Activated CD4-positive, alpha-beta T cell treated with anti-CD3 and anti-CD28 coated beads, Interleukin-2, amount 50 U/mL, for 16 hours (primary cell): ENCODE measurements at places on chromosomes 6 and 20.
A peak's percentile ranks its signal among the peaks of the same experiment; 100 is the strongest.

GRCh38 chr6:17847203-17847760 lies 140.2 kb downstream of the KIF13A start:
- no peak for DNase-seq

GRCh38 chr6:129750360-129750759 lies 40.4 kb upstream of the ARHGAP18 start:
- no peak for DNase-seq

DNA sequence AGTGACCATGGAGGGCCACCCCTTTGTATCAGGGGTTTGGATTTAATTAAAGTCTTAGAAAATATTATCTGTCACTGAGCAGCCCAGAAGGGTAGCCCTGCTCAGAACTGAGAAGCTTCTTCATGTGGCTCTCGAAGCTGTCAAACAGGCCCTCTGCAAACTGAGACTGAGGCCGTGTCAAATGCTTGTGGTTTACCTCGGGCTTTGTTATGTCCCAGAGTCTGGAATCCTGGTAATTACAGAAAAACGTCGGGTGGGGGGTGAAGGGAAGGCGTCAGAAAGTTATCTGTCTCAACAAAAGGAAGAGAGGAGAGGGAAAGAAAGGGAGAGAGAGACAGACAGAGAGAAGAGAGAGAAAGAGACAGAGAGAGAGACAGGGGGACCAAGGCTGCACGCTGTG lies 200.8 kb downstream of the BMP7 start:
- no peak for DNase-seq

GRCh38 chr20:2285613-2286012 lies 10.2 kb upstream of the TGM3 start:
- no peak for DNase-seq

DNA sequence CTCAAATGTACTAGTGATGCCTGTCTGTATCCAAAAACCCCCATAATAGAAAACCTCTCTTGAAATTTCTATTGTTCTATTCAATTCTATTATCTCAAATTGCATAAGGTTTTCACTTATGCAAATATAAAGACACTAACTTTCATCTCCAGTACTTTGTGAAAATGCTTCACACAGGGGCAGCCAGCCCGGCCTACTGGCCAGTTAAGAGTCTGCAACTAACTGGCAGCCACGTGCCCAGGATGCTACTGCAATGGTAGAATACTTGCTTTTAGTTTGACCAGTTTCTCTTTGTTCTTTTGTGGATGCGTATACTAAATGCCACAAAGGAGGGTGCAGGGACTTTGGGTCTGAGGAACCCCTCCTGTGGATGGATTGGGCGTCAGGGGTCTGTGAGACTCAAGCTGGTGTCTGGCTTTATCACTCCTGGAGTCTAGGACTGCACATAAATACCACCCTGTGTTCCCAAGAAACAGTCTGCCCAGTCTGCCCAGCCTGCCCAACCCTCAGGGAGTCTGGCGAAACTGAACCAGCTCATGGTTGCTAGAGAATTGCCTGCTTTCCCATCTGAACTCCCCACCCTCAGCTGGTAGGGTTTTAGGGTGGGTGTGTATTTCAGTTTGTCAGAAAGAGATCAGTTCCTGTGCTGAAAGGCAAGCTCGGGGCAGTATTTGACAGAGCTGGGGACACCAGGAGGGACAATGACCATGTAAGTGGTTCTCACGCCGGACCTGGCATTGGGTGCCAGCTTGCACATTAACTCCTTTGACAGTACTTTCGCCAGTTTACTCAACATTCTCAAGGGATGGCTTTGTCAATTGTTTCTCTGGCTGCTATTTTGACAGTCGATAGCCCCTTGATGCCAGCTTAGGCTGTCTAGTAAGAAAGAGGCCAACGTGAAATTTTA lies 558.2 kb upstream of the JAG1 start:
- no peak for DNase-seq

GRCh38 chr20:52812231-52812847 lies 159.8 kb upstream of the TSHZ2 start:
- no peak for DNase-seq

DNA sequence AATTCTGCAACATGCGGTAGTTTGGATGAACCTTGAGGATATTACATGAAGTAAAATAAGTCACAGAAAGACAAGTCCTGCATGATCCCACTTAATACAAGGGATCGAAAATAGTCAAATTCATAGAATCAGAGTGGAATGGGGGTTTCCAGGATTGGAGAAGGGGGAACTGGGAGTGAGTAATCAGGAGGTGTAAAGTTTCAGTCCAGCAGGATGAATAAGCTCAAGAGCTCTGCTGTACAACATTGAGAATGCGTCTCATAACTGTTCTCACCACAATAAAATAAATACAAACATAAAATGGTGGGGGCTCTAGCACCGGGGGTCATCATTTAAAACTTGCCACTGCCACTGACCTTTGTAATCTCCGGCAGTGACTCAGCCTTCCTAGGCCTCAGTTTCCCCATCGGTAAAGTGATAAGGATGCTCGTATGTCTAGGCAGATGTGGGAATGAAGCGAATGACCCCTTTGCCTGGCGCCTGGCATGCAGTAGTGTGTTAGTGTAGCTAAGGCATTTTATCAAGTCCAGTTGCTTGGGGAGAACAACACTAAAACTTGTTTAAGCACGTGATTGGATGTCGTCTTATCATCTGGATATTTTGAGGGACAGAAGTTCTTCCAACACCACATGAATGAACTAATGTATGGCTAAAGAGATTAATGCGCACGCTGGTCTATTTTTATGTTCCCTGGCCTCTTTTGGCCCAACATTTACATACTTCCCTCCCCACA lies 421.1 kb downstream of the QKI start:
- DNase-seq, result no peak

- DNase-seq, result peak; percentile 17
Measured at GRCh38 chr6:148999929-149000468, 253.2 kb downstream of the UST start.

DNA sequence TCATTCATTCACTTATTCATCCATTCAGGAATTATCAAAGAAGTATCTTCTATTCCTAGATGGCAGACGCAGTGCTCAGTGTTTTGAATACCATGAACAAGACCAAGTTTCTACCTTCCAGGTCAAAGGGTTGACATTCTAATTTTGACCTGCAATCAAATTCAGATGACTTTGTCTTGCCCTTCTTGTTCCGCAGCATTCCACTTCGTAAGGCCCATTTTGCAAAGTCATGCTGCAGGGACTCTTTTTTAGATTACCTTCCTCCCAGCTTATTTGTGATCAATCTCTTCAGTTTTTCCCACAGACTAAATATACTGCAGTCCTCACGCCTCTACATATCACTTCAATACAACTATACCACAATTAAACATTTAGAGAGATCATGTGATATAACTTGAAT lies 7.1 kb upstream of the TAAR1 start:
- DNase-seq, result no peak

- DNase-seq, result no peak
Measured at GRCh38 chr20:62914970-62915457, 11.3 kb downstream of the DIDO1 start.

- no peak for DNase-seq
Measured at GRCh38 chr6:152380351-152380767, 256.8 kb downstream of the SYNE1 start.

DNA sequence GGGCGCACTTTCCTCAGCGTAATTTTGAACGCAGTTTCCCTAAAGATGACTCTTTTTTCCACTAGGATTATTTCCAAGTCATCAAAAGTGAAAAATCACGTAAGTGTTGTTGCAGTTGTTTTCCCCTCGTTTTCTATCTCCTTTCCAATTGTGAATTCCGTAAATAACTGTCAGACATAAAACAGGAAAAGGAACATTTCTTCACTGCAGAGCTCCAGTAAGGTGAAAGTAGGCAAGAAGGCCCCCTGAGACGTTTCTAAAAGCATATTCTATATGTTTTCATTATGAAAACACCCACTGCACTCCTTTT lies 17.8 kb downstream of the HIVEP2 start:
- no peak for DNase-seq

GRCh38 chr6:106128981-106129781 lies 43.0 kb downstream of the PRDM1 start:
- DNase-seq, result no peak

GRCh38 chr20:50722424-50723155 lies 8.8 kb upstream of the PARD6B start:
- DNase-seq, result no peak

DNA sequence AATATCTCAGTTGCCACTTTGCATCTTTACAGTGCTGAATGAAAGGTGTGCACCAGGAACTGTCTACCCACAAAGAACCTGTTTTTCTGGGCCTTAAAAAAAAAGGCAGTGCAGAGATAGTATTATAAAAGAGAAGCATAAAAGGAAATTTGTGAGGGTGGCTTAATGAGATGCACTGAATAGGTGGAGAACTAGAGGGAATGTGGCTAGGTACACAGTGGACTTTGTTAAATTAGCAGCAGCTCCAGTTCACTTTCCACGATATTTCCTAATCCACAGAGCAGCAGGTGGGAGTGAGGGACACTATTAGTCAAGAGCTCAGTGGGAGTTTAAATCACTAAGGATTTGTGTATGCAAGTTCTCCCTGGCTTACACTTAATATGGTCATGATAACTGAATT lies 38.8 kb downstream of the MAP7 start:
- DNase-seq, result no peak

DNA sequence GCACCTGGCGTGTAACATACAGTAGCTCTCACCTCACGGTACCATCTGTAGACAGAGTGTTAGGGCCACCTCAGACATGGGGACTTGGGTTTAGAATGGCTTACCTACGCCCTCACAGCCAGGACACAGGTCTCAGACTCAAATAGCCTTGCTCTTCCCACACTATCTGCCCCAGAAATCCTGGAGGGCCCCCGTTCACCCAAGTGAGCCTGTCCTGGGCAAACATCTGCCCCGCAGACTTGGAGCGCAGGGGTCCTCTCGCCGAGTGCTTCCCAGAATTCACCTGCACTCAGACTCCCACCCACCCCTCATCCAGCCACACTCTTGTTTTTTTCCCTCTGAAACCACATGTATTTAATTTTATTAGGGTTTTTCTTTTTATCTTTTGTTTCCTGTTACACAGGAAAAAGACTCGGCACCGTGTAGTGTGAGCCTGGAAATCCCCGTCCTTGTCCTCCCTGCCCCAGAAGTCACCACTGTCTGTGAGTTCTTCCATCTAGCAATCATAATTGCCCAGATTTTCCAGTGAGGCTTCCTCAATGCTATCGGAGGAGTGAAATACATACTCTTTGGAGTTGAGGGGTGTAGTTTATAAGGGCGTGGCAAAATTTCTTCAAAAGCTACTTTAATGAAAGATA lies 17.1 kb upstream of the MAP1LC3A start:
- no peak for DNase-seq

DNA sequence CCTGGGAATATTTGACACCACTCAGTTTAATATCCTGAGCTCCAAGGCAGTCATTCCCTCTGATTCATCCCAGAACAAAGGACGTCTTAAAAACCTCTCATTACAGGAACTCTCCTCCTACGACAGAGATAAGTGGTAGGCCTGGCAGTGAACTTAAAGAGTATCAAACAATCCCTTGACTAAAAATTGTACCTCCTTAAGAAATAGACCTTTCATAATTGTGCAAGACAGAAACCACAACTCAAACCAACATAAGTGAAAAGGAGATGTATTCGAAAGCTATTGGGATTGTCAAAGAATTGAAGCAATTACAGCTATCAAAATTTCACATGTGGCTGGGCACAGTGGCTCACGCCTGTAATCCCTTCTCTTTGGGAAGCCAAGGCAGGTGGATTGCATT lies 19.1 kb upstream of the BNIP5 start:
- DNase-seq, result peak; percentile 62
